Activated CD4-positive, alpha-beta T cell treated with anti-CD3 and anti-CD28 coated beads for 4 hours (primary cell): ENCODE measurements at places on chromosomes 3 and 15.

GRCh38 chr3:28099296-28099695, 142.1 kb upstream of the CMC1 start:
- DNase-seq = no peak

GRCh38 chr3:132563420-132564069, 33.5 kb upstream of the ACKR4 start:
- no peak for DNase-seq

DNA sequence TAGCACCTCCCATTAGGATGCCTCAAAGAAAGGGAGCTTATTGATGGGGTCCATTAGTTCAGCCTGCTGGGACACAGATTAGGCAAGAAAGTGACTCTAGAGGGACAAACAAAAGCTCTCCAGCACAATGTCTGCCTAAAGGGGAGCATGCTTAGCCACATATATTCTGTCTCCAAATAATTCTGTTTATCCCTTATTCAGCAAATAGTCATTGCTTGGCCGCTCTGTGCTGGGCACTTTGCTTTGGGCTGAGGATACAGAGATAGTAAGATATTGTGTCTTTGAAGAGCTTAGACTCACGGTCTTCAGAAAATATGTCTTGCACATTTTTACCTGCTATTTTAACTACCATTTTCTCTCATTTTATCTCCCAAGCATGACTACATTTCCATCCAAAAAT, 159.8 kb downstream of the SYNPR start:
- no peak for DNase-seq

DNA sequence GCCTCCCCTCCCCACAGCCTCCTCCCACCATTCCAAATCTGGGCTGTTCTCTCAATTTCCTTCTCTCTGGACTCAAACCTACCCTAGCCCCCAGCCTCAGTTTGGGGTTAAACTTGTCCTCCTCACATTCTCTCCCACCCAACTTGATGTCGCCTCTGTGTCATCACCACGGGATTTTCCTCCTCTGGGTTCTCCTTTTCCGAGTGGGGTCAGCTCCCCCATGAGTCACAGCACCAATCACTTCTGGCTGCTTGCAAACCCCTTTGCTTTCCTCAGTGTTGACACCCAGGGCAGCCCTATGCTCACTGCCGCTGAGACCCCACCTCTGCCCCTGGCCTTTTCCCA, 451 bp downstream of the CCR5AS start:
- DNase-seq = no peak

DNA sequence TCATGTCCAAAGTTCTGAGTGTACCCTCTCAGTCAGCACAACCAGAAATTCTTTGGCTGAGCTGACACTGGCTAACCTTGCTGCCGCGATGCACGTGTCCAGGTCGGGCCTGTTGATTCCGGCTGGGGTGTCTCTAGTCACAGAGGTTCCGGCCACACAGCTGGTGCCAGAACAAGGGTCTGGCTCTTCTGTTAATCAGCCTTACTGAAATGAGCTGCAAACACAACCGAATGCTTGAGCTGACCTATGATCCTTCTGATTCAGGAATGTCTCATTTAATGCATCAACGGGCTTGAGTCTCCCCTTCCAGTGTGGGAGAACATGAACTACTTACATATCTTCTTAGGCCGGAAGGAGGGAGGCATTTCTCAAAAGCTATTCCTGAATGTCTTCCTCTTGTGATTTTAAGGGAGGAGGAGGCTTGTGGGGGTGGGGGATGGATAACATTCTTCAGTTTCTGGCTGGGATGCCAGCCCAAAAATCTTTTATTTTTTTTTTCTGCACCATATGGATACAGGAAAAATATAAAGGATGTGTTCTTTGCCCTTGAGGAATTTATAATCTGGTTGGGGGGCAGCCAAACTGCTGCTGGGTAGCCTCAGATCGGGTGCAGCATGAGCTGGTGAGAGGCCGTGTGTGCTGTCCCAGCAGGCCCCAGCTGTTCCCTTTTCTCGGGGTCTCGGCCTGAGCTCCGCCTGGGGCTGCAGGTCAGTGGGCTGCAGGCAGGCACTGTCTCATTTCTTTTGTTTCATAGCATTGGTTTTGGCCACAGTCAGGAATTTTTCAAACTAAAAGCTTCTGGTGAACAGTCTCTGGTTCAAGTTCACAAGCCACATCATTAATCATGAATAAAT, 319.1 kb upstream of the TBL1XR1 start:
- DNase-seq = no peak

GRCh38 chr3:49406571-49407565, 4.9 kb downstream of the RHOA start:
- DNase-seq = no peak

- DNase-seq = no peak
These were observed 24.1 kb downstream of the ALS2CL start for GRCh38 chr3:46669191-46669999.

- no peak for DNase-seq
These were observed 388.0 kb downstream of the FOXP1 start for GRCh38 chr3:71195492-71195891.

GRCh38 chr3:120299403-120299802, 14.4 kb upstream of the GPR156 start:
- DNase-seq = no peak

- DNase-seq = no peak
These were observed 134.4 kb upstream of the DAZL start for GRCh38 chr3:16739541-16740105.

GRCh38 chr15:82132742-82133141, 86.9 kb upstream of the MEX3B start:
- DNase-seq = no peak

GRCh38 chr3:28745436-28745835, 396.8 kb upstream of the AZI2 start:
- DNase-seq = no peak

DNA sequence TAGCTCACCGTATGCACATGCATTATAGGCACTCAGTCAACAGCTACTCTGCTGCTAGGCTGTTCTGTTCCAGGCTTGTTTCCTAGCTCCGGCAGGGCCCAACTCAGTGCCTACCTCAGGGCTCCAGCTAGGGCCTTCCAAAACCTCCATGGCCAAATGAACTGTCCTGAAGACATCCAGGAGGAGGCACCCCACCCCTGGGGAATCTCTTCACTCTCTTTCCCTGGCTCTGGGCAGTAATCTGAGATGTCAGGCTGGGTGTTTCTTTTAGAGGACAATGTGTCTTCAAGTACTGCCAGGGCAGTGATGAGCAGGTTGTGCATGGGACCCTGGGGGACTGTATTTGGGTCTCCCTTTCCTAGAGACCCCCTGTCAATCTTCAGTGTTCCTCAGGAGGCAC, 38.3 kb upstream of the TPM1 start:
- no peak for DNase-seq

DNA sequence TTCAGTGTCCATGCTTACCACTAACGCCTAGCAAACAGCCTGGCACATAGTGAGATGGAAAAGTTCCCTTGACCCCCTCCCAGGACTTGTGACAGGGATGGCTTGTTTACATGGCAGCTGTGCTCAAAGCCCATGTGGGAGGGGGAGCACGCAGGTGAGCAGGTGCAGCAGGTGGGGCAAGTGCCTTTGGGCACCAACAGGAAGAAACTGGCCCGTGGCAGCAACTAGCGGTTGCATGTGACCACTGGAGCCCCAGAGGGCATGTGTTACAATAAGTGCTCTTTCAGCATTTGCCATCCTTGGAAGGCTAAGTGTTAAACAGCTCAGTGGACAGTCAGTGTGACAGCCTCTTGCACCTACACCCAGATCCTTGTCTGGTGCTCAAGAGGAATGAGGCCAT, 734.6 kb downstream of the TUSC7 start:
- DNase-seq = no peak

- no peak for DNase-seq
These were observed 333.5 kb upstream of the AZI2 start for GRCh38 chr3:28682121-28682520.

- DNase-seq = no peak
These were observed 51.0 kb upstream of the PLXND1 start for GRCh38 chr3:129657261-129658046.

GRCh38 chr3:171049861-171050444, 23.4 kb upstream of the SLC2A2 start:
- DNase-seq = peak; percentile 20

GRCh38 chr3:87270908-87271700, 5.3 kb downstream of the POU1F1 start:
- DNase-seq = no peak

DNA sequence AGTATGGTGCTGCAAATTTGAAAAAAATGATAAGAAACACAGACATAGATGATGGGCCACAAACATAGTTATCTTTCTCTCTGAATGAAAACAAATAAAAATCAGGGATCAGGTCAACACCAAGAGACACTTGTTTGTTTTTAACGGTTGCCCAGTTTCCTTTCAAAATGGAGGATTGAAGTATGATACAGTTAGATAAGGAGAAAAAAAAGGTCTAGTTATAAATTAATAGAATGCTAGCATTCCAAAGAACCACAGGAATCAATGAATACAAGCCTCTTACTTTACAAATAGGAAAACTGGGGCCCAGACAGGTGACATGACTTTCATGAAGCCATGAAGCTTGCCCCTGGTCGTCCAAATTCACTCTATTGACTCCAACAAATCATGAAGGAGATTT, 305.1 kb downstream of the ZNF621 start:
- DNase-seq = no peak

GRCh38 chr15:66638377-66638776, 63.7 kb upstream of the SMAD6 start:
- DNase-seq = no peak
